ENCODE measurements at places on chromosomes 12 and 14.

- no peak for DNase-seq
Measured at GRCh38 chr12:130675121-130675520, 41.0 kb downstream of the RIMBP2 start.

- DNase-seq: no peak
Measured at GRCh38 chr12:103144278-103144677, 186.8 kb downstream of the ASCL1 start.

- DNase-seq: no peak
Measured at GRCh38 chr12:75345531-75345930, 11.1 kb downstream of the GLIPR1L1 start.

DNA sequence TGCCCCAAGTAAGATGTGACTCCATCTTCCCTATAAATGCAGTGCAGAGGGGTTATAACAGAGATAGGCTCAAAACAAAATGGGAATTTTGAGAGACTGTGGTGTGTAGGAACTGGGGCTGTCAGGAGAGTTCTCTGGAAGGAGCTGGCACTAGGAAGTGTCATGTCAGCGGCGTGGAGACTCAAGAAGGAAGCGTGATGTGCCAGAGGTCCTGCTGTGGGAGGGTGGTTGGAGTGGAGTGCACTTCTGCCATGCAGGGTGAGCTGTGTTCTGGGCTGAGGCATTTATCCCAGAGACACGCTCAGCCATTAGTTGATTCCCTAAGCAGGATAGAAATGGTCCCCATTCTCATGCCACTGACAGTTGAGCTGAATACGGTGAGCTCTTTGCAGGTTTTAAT lies 19.0 kb downstream of the GLT1D1 start:
- DNase-seq: no peak

GRCh38 chr12:104909761-104910160 lies 48.3 kb downstream of the SLC41A2 start:
- no peak for DNase-seq

GRCh38 chr12:7171854-7172253 lies 17.6 kb upstream of the PEX5 start:
- no peak for DNase-seq

- DNase-seq: no peak
Measured at GRCh38 chr14:56125772-56126636, 7.8 kb downstream of the PELI2 start.

DNA sequence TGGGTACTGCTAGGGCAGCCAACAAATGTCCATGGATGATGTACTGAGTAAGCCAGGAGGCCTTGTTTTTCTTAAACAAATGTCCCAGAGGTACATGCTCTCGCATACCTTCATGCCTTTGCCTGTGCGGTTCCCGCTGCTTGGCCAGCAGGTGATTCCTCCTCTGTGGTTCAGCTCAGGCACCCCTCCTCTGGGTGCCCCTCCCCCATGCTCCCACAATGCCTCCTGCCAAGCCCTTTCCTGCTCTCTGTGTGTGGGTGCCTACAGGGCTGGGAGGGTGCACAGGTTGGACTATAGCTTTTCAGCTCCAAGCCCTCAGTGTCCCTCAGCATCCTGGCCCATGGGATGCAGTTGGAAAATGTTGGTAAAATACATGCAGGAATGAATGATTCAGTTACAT lies 23.5 kb downstream of the ASB2 start:
- no peak for DNase-seq

GRCh38 chr14:71198687-71199086 lies 291.4 kb downstream of the PCNX1 start:
- DNase-seq: no peak

- no peak for DNase-seq
Measured at GRCh38 chr12:110286623-110287022, 5.6 kb downstream of the ATP2A2 start.

- DNase-seq: no peak
Measured at GRCh38 chr14:90449411-90449810, 52.6 kb downstream of the CALM1 start.

GRCh38 chr12:3047961-3048360 lies 29.2 kb upstream of the TSPAN9 start:
- DNase-seq: no peak

GRCh38 chr12:92290886-92291285 lies 145.2 kb upstream of the BTG1 start:
- DNase-seq: no peak

DNA sequence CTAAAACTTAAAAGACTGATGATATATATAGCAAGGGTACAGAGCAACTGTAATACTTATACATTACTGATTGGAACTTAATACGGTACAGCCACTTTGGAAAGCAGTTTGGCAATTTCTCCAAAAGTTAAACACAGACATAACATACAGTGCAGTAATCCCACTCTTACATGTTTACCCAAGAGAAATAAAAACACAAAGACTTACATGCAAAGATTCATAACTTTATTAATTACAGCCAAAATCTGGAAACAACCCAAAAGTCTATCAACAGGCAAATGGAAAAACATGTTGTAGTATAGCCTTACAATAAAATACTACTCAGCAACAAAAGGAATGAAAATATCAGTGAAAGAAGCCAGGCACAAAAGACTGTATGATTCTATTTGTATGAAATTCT lies 84.6 kb downstream of the GARIN6 start:
- no peak for DNase-seq

DNA sequence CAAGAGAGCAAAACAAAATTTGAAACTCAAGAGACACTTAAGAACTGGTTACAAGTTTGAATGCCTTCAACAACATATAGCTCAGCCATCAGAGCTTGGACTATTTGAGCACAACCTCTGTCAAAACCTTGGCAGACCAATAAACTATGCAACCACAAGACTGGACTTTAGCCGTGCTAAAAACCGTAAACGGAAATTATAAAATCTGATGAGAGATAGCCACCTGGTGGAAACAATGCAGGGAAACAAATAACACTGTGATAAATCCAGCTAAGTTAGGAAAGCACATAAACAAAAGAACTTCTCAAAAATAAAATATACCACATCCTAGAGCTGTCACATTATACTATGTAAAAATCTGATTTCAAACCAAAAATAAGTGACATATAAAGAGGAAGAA lies 1074.2 kb upstream of the NOVA1 start:
- no peak for DNase-seq

GRCh38 chr14:100309028-100309737 lies 2.9 kb upstream of the SLC25A29 start:
- DNase-seq: no peak

GRCh38 chr14:70754991-70755390 lies 54.3 kb downstream of the MAP3K9 start:
- no peak for DNase-seq

DNA sequence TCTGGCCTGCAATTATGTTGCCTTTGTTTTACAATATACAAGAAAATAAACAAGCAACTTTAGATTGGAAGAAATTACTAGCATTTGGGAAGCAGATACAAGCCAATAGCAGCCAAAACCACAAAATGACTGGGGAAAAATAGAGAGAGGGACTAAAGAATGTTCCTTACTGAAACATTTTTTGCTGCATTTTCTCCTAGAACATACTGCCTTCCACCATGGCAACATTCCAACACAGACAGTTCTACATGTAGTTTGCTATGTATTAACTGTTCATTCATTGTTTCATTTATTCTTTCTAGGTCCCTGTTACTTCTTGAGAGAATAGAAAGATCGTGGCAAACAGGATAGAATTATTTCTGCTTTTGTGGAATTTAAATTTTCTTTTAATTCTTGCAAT lies 530.2 kb downstream of the RPS29 start:
- no peak for DNase-seq

GRCh38 chr14:76256545-76256944 lies 104.8 kb downstream of the GPATCH2L start:
- DNase-seq: no peak

Measured in activated CD4-positive, alpha-beta T cell treated with anti-CD3 and anti-CD28 coated beads for 24 hours (primary cell).